ENCODE measurements at places on chromosomes 3 and 15.

DNA sequence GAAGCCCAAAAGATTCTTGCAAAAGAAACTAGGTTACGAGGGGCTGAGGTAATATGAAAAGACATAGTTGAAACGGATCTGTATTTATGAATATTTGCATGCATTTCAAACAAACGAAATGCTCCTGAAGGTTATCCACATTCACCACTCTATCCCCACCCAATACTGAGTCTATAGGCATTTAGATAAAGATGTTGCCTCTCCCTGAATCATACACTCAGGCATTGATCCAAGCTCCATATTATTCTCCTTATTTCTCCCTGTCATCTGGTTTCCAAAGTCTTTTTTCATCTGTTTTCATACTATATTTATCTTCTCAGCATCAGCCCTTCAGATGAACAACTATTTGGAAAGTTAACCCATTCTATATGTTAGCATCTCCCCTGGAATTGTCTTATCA, 492.5 kb upstream of the TGFBR2 start:
- no peak for DNase-seq

DNA sequence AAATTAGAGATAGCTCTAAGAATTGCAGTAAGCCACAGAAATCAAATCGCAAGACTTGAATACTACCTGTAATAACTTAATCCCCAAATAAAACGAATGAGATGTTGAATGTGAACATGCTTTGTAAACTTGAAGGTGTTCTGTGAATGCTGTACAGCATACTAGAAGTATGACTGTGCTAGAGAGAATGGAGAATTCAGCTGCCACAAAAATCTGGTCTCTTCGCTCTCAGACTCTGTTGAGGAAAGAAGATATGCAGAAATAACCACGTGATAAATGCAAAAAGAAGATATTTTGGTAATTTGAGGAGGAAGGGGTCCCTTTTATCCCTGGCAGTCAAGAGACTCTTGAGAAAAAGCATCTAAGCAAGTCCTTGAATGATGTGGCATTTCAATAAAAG, 37.3 kb downstream of the ZBTB38 start:
- peak; percentile 63 for DNase-seq

DNA sequence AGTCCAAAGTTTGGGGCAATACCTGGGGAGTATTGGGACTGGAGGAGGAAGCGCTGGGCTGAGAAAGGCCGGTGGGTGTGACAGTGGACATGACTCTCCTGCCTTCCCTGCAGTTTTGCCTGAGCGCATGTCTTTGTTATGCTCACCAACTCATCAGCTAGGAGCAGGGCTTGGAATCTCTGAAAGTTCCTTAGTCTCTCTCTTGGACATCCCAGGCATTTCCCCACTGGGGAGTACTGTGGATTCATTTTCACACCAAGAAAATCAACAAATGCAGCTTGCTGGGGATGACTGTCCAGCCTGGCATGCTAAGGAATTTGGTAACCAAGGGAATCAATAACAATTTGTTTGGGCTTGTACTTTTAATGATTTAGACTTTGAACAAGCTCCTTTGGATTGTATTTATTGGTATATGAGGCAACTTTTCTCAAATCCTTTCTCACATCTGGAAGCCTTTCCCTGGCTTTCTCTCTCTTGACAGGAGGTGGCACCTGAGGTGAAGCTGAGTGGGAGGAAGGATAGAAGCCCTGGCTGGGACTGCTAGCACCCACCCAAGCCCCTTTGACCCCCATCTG, 48.5 kb upstream of the CHST2 start:
- peak; percentile 57 for DNase-seq

- DNase-seq = no peak
Measured at GRCh38 chr15:69862540-69862939, 235.2 kb downstream of the TLE3 start.

- DNase-seq = peak; percentile 46
Measured at GRCh38 chr15:62306851-62307504, 141.9 kb upstream of the C2CD4B start.

DNA sequence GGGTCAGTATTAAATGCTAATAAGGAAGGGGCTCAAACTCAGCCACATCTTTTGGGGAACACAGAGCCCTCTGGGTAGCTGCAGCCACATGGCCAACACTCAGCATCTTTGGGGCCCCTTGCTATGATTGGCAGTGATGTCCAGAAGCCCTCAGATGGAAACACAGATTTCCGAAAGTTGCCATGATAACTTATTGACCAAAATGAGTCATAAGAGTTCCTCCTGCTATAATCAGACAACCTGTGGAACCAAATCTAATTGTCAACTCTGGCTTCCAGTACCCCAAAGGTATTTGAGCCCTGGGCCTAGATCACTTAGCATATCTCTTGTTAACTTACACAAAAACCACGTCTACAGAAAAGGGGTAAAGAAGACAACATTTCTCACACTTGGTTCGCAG, 392.2 kb downstream of the KCNH8 start:
- no peak for DNase-seq

GRCh38 chr3:197752107-197752506, 2.4 kb downstream of the FYTTD1 start:
- DNase-seq = no peak

GRCh38 chr15:90008607-90009006, 7.5 kb downstream of the ZNF710 start:
- no peak for DNase-seq

DNA sequence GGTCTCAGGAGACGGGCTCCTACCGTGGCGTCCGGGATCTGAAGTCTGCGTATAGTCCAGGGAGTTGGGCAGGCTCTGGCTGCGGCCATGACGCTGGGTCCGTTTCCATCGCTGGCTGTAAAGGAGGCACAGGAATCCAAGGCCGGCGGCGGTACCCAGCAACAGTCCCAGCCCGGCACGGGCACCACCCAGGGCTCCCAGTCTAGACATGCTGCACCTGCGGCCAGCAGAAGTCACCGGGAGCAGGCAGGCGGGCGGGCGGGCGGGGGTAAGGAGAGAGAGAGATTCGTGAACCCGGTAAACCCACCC, 526 bp downstream of the RMDN3 start:
- no peak for DNase-seq

GRCh38 chr3:66500576-66501482, at the start of gene LRIG1:
TSS of gene LRIG1 (minus strand) at chr3:66501022. CDS start at chr3:66500407, 615 bp downstream.
- peak; percentile 98 for DNase-seq

DNA sequence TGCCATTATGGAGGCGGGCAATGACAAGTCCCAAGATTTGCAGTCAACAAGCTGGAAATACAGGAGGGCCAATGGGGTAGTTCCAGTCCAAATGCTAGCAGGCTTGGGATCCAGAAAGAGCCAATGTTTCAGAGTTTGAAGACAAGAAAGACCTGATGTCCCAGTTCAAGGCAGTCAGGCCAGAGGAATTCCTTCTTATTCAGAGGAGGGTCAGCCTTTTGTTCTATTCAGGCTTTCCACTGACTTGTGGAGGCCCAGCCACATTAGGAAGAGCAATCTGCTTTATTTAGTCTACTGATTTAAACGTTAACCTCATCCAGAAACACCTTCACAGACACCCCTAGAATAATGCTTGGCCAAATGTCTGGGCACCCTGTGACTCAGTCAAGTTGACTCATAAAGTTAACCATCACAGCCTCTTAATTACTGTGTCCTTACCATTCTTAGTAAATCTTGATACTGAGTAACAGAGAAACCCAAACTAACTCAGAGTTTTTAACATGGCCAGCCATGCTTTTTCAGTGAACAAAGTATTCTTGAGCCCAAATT, 50.9 kb upstream of the NPHP3 start:
- no peak for DNase-seq

DNA sequence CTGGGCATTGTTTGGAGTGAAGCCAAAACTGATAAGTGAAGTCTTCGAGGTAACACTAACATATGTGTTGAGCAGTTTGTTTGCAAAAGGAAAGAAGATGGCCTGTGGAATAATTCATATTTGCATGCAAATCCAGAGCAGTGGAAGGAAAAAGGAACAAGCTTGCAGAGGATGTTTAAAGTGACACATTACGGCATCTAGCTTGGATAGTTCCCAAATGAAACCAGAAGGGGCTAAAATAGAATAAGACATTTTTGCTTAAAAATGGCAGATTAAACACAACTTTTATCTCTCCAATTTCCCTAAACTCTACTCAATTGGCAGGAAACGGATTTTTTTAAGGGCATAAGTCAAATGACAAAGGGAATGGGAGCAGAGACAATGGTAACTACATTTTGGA, 25.4 kb upstream of the RYK start:
- DNase-seq = no peak

DNA sequence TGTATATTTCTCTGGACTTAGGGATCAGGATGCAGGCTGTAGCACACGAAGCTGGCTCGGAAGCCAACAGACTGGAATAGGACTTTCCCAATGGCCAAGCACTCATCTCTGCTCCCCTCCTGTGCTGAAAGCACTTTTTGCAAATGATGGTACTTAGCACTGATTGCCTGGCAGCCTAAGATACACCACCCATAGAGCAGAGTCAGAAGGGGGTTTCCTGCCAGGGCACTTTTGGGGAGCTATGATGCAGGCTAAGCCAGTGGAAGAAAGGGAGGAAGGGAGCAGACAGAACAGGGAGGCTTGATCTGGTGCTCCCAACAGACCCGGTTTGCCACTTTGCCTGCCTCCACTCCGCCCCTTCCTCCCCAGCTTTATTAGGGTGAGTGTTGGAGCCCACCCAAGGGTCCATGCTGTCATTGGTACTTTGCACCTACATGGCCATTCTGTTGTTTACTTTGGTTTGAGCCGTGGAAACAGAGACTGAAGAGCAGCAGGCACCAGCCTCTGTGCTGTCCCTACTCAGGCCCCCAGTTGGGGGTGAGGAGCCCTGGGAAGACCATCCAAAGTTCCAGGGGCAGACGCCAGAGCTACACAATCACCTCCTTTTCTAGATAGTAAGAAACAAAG, 15.9 kb downstream of the BSN start:
- DNase-seq = no peak

GRCh38 chr15:98440917-98441316, 207.4 kb upstream of the IGF1R start:
- no peak for DNase-seq

GRCh38 chr3:153469162-153469561, 307.1 kb downstream of the RAP2B start:
- no peak for DNase-seq

DNA sequence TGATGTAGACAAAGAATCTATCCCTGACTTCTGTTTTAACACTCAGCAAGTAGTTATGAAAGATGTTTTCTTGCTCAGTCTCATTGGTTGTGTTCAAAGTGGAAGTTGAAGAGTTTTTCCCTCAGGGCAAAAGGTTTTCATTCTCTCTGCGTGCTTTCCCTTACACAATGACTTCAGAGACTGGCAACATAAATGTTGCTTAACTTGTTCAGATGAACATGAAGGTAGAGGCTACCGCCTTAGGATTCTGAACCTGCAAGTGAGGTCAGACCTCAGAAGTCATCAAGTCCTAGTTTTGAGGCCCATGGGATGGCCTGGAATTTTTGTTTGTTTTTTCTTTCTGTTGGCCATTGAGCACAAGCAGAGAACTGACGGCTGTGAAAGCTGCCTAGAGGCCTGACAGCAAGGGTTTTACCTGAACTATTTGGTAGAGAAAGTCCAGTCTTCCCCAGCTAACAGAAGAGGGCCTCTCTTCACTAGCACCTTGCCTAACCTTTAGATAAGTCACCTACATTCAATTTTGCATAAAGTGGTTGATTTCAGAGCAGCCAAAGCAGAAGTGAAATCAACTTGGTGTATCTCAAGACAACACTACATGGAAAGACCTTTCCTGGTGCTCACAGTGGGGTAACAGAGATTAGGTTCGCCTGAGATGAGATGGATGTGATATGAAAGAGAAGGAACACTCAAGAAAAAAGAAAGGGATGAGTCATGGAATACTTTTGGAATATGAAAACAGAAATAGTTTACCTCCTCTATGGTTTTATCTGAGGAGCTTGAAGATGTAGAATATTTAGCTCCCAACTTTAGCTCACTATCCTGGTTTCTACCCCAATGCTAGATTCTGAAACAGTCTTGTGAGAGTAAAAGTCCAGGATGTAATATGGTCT, 53.6 kb upstream of the AP4E1 start:
- no peak for DNase-seq

All from fibroblast of skin of left quadriceps (primary cell).